ENCODE measurements at places on chromosomes 12 and 14. TPM values are rescaled to one million over a fixed set of nuclear protein-coding genes. Genes with fewer than 3 reads are reported as not detected.

The TESPA1 gene
- total RNA-seq, result not detected

The JAG2 gene
- total RNA-seq, result 4.0 TPM

The CATSPERB gene
- not detected for total RNA-seq

The PLXNC1 gene
- 1.7 TPM for total RNA-seq

The PLCZ1 gene
- total RNA-seq, result not detected

The FZD10 gene
- not detected for total RNA-seq

The CIT gene
- 12.3 TPM for total RNA-seq

The PTCSC3 gene
- not detected for total RNA-seq

The OR4K14 gene
- not detected for total RNA-seq

The ANKRD33 gene
- 0.03 TPM for total RNA-seq

The STAB2 gene
- total RNA-seq, result not detected

The OR4M1 gene
- not detected for total RNA-seq

The EPYC gene
- total RNA-seq, result not detected

The IQSEC3 gene
- total RNA-seq, result 0.17 TPM

The SLC38A4 gene
- total RNA-seq, result 0.56 TPM

The LRRK2 gene
- total RNA-seq, result 12.3 TPM

The SERPINA1 gene
- total RNA-seq, result not detected

The OTUB2 gene
- 1.8 TPM for total RNA-seq

The GPR84 gene
- 0.07 TPM for total RNA-seq

The OTOGL gene
- 0.07 TPM for total RNA-seq

The C1R gene
- 347 TPM for total RNA-seq

The PRH2 gene
- not detected for total RNA-seq

The VCPKMT gene
- total RNA-seq, result 6.1 TPM

The POTEG gene
- total RNA-seq, result not detected

The EFS gene
- 15.0 TPM for total RNA-seq

The GPX2 gene
- total RNA-seq, result not detected

The TMEM229B gene
- 2.5 TPM for total RNA-seq

The TECPR2 gene
- 23.3 TPM for total RNA-seq

The DYNLL1 gene
- total RNA-seq, result 261 TPM

The DIO2 gene
- 18.7 TPM for total RNA-seq
